ENCODE measurements at places on chromosomes 6 and 20. TPM values are rescaled to one million over a fixed set of nuclear protein-coding genes. Genes with fewer than 3 reads are reported as not detected.

TSPO2 gene
- not detected for total RNA-seq

FABP7 gene
- not detected for total RNA-seq

SOBP gene
- total RNA-seq = 15.4 TPM

BMP6 gene
- total RNA-seq = 3.7 TPM

DHX35 gene
- total RNA-seq = 15.2 TPM

SNRNP48 gene
- 18.8 TPM for total RNA-seq

JPH2 gene
- 3.0 TPM for total RNA-seq

GATA5 gene
- total RNA-seq = 0.50 TPM

DCDC2 gene
- 6.1 TPM for total RNA-seq

FLRT3 gene
- 5.6 TPM for total RNA-seq

CFAP61 gene
- total RNA-seq = 0.22 TPM

NKAPL gene
- total RNA-seq = 1.9 TPM

SEL1L2 gene
- total RNA-seq = not detected

GPX6 gene
- not detected for total RNA-seq

CEP250 gene
- 51.2 TPM for total RNA-seq

CST2 gene
- total RNA-seq = not detected

WFDC2 gene
- not detected for total RNA-seq

TNXB gene
- 5.9 TPM for total RNA-seq

APOBEC2 gene
- not detected for total RNA-seq

WFDC12 gene
- not detected for total RNA-seq

SLC17A5 gene
- total RNA-seq = 32.6 TPM

DOK5 gene
- total RNA-seq = 14.6 TPM

ORC3 gene
- total RNA-seq = 30.2 TPM

EDN1 gene
- total RNA-seq = 1.3 TPM

RSPO3 gene
- total RNA-seq = 2.6 TPM

GSTA1 gene
- total RNA-seq = not detected

WFDC5 gene
- total RNA-seq = not detected

SLC35D3 gene
- total RNA-seq = not detected

FYN gene
- total RNA-seq = 64.6 TPM

ZNF831 gene
- not detected for total RNA-seq

CDYL gene
- total RNA-seq = 28.2 TPM

HBS1L gene
- total RNA-seq = 141 TPM

FILIP1 gene
- total RNA-seq = 0.62 TPM

ARHGAP18 gene
- total RNA-seq = 45.6 TPM

RRAGD gene
- 2.3 TPM for total RNA-seq

PTK6 gene
- total RNA-seq = 0.11 TPM

SUMO4 gene
- total RNA-seq = 1.00 TPM

KIF6 gene
- 0.33 TPM for total RNA-seq
